Ovary (tissue), 10 donors: ENCODE measurements at places on chromosomes 12 and 14. TPM values are rescaled to one million over a fixed set of nuclear protein-coding genes. Genes with fewer than 3 reads are reported as not detected.
A peak's percentile ranks its signal among the peaks of the same experiment; 100 is the strongest.

DNA sequence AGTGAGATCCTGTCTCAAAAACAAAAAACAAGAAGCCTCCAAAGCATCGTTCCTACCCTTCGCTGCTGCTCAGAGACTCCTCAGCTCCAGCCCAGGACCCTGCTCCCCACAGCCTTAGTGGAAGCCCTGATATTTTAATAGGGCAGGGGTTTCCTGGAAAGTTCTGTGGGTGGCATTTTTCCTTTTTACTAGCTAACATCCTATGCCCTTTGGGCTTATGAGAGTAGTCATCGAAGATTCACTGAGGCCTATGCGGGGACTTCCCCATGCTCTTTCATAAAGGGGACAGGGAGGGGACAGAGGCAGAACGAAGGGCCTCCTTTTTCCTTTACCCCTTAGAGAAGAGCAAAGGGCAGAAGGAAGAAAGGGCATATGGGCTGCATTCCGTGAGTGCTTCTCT is 8.3 kb downstream of the LAG3 start:
- DNase-seq, result no peak

GRCh38 chr14:61558271-61558670 is 137.0 kb upstream of the HIF1A start:
- no peak for DNase-seq

DNA sequence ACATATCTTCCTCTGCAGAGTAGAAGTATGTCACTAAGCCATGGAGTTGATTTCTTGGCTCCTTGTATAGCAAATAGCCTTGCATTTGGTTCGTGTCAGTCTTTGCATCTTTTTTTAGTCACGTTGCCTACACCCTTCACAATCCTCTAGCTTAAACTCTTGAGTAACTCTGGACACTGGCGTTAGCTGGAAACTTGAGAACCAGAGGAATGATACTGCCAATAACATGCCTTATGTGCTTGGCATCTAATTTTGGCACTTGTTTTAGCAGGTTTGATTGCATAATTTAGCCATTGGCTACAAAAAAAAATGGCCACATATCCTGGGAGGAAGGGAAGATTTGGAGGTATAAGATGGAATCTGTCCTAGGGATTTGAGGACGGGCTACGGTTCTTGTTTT is 136.2 kb downstream of the ETV6 start:
- DNase-seq, result no peak

DNA sequence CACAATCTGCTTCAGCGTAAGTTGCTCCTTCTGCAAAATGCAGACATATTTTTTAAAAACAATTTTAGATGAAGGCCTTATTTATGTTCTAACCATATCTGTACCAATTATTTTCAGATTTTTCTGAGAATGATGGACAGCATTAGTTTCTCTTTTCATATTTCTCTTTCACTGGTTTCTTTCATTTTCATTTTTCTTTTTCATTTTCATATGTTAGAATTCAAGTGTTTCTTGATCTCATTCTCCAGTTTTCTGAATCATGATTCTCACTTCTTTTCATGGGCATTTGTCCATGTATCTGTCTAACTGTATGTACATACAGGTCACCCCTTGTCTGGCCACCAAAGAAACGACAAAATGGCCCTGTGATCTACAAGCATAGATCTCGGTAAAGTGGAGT is 346.6 kb downstream of the NAV3 start:
- no peak for DNase-seq

DNA sequence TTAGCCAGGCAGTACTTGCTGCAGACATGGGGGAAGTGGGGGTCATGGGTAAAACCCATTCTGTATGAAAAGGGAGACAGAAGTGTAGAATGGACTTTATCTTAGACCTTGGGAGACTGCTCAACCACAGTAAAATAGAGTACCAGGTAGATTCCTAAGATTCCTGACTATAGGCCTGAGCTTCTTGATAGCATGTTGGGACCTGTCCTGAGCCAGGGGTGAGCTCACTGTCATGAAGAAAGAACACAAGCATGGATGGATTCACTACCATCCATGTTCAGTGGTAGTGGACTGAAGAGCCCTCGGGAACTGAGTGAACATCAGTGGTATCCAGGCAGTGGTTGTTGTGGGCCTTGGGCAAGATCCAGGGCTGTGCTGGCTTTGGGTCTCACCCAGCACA is 1003.8 kb downstream of the TMTC2 start:
- no peak for DNase-seq

- DNase-seq, result no peak
Observed at GRCh38 chr12:32151086-32151485, 44.4 kb downstream of the BICD1 start.

DNA sequence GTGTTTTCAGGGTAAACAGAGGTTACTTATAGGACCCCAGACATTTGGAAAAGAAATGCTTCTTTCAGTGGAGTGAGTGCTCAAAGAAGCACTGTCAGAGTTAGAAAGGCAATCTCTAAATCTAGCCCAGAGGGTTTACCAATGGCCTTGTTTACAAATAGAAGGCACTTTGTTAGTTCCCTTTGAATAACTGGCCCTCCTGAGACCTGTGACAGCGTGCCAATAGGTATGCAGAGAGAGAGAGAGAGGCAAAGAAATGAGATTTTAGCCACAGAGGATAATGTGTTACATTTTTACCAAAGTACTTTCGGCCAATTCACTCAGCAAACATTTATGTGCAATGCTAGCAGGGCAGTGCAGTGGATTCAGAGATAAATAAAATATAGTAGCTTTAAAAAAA is 41.9 kb downstream of the TPH2 start:
- DNase-seq, result no peak

- no peak for DNase-seq
Observed at GRCh38 chr12:58326534-58326933, 385.2 kb downstream of the ATP23 start.

GRCh38 chr12:124754949-124755800 is 108.5 kb downstream of the SCARB1 start:
- peak; percentile 83 for DNase-seq

DNA sequence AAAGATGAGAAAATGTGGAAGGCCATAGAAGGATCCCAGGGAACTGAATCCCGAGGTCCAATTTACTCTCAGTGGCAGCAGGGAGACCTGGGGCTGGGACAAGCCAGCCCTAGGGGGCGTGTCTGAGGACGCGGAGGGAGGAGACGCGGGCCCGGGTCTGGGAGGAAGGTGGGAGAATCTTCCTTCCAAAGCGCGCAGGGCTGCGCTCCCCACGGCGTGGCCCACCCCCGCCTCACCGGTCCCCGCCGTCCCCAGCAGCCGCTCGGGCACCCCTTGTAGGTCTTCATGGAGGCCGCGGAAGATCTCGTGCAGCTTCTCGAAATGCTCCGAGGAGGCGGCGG is 323 bp downstream of the VTI1B start:
- peak; percentile 72 for DNase-seq

GRCh38 chr14:74202113-74202512 is 37.1 kb upstream of the VSX2 start:
- DNase-seq, result no peak

DNA sequence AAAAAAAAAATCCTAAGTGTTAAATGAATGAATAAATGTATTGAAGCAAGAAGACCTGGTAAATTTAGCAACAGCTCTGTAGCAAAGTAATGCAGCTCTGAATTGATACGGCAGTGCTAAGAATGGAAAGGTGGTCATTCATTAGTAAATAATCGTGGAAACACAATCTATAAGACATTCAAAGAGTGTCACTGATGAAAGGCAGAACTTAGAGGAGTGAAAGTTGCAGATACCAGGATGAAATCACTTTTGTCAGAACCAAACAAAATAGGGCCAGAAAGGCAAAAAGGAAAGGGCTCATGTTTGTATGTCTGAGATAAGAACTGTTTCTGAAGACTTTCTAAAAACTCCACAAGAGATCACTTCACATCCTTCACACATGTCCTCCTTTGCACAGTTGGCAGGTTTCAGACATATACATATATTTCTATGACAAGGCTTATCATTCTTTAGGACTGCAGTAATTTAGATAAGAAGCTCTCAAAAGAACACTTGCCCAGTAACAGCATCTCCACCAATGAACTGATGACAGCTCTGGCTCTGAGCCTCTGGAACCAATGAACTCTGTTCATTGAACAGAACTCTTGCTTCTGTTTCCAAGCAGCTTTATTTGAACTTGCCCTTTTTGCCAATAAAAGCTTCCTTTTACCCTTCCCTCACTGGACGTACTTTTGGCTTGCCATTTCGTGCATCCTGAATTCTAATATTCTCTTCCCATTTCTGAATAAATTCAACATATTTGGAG is 4.2 kb upstream of the LRR1 start:
- no peak for DNase-seq

- DNase-seq, result no peak
Observed at GRCh38 chr12:114140576-114140975, 174.5 kb upstream of the RBM19 start.

- no peak for DNase-seq
Observed at GRCh38 chr14:21825149-21825743, 151.6 kb upstream of the OR4E1 start.

- no peak for DNase-seq
Observed at GRCh38 chr14:65745396-65746190, 333.1 kb downstream of the FUT8 start.

- no peak for DNase-seq
Observed at GRCh38 chr12:67594888-67595287, 53.7 kb upstream of the DYRK2 start.

DNA sequence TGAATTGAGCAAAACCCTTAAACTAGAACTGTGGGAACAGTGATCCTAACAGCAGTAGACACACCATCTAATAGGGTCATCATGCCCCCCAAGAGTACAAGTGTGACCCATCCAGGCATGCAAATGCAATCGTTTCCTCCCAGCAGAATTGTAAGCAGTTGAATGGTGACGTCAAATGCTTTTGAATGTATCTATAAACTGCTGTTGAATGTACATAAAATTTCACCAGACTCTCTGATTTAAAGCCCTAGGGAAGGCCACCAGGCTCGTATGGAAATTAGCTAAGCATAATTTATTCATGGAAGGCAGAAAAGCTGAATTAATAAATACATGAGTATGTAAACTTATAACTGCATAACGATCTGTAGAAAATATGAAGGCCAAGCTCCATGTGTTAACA is 482.9 kb downstream of the EGLN3 start:
- no peak for DNase-seq

DNA sequence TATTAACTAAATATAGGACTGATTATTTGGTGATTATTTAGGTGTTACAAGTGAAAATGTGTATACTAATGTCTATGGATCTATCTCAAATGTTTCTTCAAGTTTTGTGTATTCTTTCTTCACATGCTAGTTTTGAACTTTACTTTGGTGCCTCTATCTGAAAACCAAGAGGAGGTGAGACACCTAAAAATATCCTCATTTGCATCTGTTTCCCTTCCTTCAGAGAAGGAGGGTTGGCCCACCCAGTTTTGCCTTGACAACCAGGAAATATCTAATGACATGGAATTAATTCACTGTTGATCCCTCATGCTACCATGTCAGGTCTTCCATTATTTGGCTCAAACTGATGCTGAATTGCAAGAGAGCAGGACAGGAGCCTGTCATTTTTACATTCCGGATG is 500.4 kb downstream of the NELL2 start:
- DNase-seq, result no peak

- peak; percentile 8 for DNase-seq
Observed at GRCh38 chr14:104262515-104263514, 124.4 kb downstream of the KIF26A start.

- no peak for DNase-seq
Observed at GRCh38 chr12:25266497-25266896, 15.8 kb upstream of the KRAS start.

DNA sequence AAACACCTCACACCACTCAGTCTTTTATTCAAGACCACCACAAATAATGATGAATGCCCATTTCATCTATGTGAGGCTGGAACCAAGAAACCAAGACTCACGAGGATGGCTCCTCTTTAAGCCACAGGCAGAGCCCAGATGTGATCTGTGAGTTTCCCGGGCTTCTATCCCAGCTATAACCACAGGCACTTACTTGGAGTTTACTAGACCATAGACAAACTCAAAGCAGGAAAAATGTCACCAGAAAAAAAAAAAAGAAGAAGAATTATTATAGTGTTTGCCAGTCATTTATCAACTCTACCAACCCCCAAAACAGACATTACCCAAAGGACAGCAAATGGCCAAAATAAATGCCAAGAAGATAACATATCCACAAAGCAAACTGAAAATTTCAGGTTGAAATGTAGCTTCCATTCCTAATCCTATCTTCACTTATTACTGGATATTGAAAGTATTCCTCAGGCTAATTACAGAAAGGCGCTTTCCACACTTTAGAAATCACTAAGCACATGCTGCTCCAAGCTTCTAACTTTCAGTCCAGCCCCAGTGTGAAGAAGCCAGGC is 44.7 kb downstream of the ZFYVE1 start:
- no peak for DNase-seq

- DNase-seq, result peak; percentile 31
Observed at GRCh38 chr12:131363841-131364495, 346.9 kb upstream of the SFSWAP start.

DNA sequence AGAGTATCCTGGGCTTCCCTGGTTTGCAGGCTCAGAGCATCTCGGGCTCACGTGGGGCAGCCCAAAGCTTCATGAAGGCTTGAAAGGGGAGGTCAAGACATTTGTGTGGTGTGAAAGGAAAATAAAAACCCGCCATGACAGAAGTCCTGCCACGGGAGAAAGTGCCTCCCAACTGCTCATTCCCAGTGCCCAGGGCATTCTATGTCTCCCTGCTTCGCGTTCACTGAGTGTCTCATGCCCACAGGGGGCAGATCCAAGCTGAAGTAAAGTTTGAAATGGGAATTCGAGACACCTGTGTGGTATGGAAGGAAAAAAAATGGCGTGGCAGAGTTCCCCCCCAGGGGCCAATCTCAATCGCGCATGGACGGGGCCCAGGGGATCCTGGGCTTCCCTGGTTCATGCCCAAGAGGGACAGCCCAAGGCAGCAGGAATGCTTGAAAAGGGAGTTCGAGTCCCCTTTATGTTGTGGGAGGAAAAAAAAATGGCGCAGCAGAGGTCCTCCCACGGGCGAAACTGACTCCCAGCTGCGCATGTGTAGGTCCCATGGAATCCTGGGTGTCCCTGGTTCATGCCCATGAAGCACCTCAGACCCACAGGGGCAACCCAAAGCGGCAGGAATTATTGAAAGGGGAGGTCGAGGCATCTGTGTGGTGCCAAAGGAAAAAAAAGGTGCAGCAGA is 576.7 kb downstream of the ALG10 start:
- no peak for DNase-seq

The TXNDC16 gene
- total RNA-seq, result 18.7 TPM

The BRI3BP gene
- 1.2 TPM for total RNA-seq

The CIROP gene
- not detected for total RNA-seq

The DNAAF2 gene
- total RNA-seq, result 6.6 TPM

The C12orf60 gene
- total RNA-seq, result 0.82 TPM

The SLCO1B1 gene
- total RNA-seq, result 0.08 TPM

The FSCB gene
- not detected for total RNA-seq

The MEG3 gene
- total RNA-seq, result 186 TPM

The SYNDIG1L gene
- 0.35 TPM for total RNA-seq
